CD4-positive, alpha-beta memory T cell (primary cell): ENCODE measurements at places on chromosomes 5 and 9.
A peak's percentile ranks its signal among the peaks of the same experiment; 100 is the strongest.

DNA sequence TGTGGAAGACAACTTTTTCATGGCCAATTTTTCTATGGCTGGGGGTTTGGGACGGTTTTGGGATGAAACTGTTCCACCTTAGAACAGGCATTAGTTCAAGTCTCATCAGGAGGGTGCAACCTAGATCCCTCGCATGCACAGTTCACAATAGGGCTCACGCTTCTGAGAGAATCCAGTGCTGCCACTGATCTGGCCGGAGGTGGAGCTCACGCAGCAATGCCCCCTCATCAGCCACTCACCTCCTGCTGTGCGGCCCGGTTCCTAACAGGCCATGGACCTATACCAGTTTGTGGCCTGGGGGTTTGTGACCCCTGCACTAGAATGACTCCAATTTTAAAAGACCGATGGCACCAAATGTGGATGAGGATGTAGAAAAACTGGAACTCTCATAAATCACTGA lies 127.2 kb upstream of the IER5L start:
- no peaks in the 10 kb centered on the region for H3K27me3 ChIP-seq
- no peak for DNase-seq
- H3K4me1 ChIP-seq = no peaks in the 10 kb centered on the region
- no peak overlapping the region for H3K4me3 ChIP-seq

GRCh38 chr5:115816226-115817081 lies at the start of gene CDO1:
Gene CDO1, minus strand, starts transcription at chr5:115816659. Its CDS starts 262 bp downstream, at chr5:115816397.
- H3K4me1 ChIP-seq = peaks cover 16% of the 10 kb centered on the region
- H3K27ac ChIP-seq = no peak within 1 kb of the TSS
- H3K4me3 ChIP-seq = no peak within 1 kb of the TSS
- peaks cover 32% of the 10 kb centered on the region for H3K27me3 ChIP-seq

DNA sequence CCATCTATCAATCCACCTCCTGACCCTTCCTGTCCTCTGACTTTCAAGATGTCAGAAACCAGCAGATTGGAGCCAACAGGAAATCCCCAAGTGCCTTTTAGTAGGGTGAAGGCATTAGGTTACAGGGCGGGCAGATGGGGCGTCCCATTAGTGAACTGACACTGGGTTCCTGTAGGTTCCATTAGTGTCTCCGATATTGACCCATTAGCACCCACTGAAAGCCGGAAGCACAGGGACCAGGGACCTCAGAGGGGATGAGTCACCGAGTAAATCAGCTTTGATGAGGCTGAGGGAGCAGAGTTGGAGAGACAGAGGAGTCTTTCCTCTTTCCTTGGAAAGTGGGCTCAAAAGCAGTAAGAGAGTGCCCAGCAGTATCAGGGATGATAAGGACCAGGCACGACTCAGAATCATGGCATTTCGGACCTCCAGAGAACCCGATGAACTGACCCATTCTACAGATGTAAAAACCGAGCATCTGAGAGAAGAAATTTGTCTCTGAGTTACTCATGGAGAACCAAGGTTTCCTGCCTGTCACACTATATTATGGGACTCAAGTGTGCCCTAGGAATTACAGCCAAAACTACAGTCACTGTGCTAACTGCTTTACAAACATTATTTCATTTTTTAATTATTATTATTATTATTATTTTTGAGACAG lies 47.2 kb upstream of the FABP6 start:
- H3K36me3 ChIP-seq = no peaks in the 10 kb centered on the region
- no peaks in the 10 kb centered on the region for H3K27me3 ChIP-seq
- H3K27ac ChIP-seq = no peak overlapping the region
- no peaks in the 10 kb centered on the region for H3K4me1 ChIP-seq
- DNase-seq = no peak
- no peak overlapping the region for H3K4me3 ChIP-seq

GRCh38 chr5:115963566-115963965 lies 1.3 kb downstream of the LVRN start:
- no peaks in the 10 kb centered on the region for H3K4me1 ChIP-seq
- no peak overlapping the region for H3K27ac ChIP-seq
- no peak overlapping the region for H3K4me3 ChIP-seq
- no peak for DNase-seq
- no peaks in the 10 kb centered on the region for H3K36me3 ChIP-seq
- H3K27me3 ChIP-seq = peaks cover 19% of the 10 kb centered on the region

GRCh38 chr5:112310746-112311145 lies 108.3 kb downstream of the EPB41L4A start:
- no peaks in the 10 kb centered on the region for H3K27me3 ChIP-seq
- no peaks in the 10 kb centered on the region for H3K4me1 ChIP-seq
- DNase-seq = no peak
- H3K36me3 ChIP-seq = no peaks in the 10 kb centered on the region
- no peak overlapping the region for H3K4me3 ChIP-seq

GRCh38 chr5:148011398-148012137 lies 52.2 kb upstream of the SPINK5 start:
- DNase-seq = no peak
- no peaks in the 10 kb centered on the region for H3K4me1 ChIP-seq
- H3K27me3 ChIP-seq = no peaks in the 10 kb centered on the region
- no peak overlapping the region for H3K4me3 ChIP-seq
- H3K36me3 ChIP-seq = no peaks in the 10 kb centered on the region

GRCh38 chr9:76598981-76599380 lies 140.0 kb downstream of the GCNT1 start:
- H3K4me1 ChIP-seq = no peaks in the 10 kb centered on the region
- no peaks in the 10 kb centered on the region for H3K27me3 ChIP-seq
- no peak overlapping the region for H3K4me3 ChIP-seq

DNA sequence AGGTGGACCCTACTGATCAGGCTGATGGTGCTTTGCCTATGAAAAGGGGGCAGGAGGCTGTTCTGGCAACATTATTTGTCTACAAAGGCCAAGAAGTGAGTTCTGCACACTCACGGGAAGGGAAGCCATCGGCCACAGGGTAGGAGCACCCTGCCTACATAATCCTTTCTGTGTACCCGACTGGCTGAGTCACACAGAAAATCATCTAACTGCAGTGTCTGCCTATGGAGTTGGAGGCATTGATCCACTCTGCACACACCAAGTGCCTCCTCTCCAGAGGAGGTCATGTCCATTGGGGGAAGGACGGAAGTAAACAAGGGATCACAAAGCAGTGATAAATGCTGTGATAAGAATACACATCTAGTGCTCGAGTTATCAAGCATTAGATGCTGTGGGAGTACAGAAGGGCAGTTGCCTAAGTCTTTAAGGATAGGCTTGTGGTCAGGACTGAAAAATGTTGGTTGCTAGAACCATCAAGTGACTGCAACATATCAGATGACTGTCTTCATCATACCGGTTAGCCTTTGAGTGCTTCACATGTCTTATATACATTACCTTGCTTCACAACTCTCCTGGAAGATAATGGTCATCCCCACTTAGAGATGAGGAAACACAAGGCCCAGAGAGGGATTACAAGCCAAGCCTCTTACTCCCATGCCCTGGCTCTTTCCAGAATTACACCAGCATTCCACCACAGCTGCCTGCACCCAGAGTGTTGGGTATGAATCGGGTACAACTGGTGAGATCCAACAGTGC lies 1.3 kb upstream of the SLC2A8 start:
- no peak overlapping the region for H3K27ac ChIP-seq
- H3K4me1 ChIP-seq = peaks cover 19% of the 10 kb centered on the region
- H3K27me3 ChIP-seq = peaks cover 56% of the 10 kb centered on the region

- peaks cover 12% of the 10 kb centered on the region for H3K4me1 ChIP-seq
- no peak for DNase-seq
- no peak overlapping the region for H3K4me3 ChIP-seq
- peaks cover 3% of the 10 kb centered on the region for H3K36me3 ChIP-seq
- H3K27ac ChIP-seq = no peak overlapping the region
Measured at GRCh38 chr9:36163049-36163785, 6.0 kb upstream of the CCIN start.

DNA sequence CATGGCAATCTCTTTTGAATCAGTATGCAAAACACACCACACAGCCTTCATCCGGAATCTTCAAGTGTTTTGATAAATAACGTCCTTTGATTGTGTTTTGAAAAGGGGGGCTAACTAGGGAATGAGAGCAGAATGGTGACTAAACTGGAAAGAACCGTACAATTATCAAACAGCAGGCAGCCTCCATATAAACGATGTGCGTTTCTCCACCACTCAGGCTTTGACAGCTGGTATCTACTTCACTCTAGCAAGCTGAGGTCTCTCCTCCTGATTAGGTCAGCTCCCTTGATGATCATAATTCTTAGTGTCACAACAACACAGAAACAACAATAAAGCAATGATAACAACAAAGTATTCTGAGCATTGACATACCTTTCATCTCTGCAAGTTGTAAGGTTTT lies 465.9 kb downstream of the TUSC1 start:
- H3K27ac ChIP-seq = no peak overlapping the region
- no peak for DNase-seq
- no peaks in the 10 kb centered on the region for H3K36me3 ChIP-seq
- no peaks in the 10 kb centered on the region for H3K4me1 ChIP-seq
- no peak overlapping the region for H3K4me3 ChIP-seq

DNA sequence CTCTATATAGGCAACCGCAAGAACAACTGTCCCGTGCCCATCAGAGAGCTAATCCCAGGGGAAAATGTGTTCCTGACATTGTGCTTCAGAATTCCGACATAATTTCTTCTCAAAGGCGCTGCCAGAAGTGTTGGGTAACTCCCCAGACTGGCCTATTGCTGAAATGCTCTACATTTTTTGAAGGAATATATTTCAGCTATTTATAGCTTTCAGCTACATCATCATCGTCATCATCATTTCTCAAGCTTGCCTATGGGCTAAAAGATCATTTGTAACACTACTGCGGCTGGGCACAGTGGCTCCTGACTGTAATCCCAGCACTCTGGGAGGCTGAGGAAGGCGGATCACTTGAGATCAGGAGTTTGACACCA lies 49.7 kb downstream of the MYO10 start:
- H3K4me1 ChIP-seq = no peaks in the 10 kb centered on the region
- H3K27me3 ChIP-seq = no peaks in the 10 kb centered on the region

DNA sequence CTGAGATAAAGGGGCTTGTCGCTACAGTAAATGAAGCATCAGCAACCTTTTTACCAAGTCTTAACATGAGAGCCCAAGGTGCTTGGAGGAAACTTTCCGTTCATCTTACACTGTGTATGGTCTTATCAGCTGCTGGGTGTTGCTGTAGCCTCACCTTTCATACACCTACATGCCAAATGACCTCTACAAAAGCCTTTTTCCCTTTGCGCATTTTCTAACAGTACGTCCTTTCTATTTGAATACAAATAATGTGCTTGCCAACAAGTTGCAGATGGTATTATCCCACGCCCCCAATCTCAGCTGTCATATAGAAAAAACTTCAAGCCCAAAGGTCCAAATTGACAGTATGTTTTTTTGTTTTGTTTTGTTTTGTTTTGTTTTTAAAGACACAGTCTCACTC lies 96.9 kb downstream of the BNC2 start:
- no peak for DNase-seq
- no peak overlapping the region for H3K27ac ChIP-seq
- H3K27me3 ChIP-seq = no peaks in the 10 kb centered on the region
- no peaks in the 10 kb centered on the region for H3K4me1 ChIP-seq

DNA sequence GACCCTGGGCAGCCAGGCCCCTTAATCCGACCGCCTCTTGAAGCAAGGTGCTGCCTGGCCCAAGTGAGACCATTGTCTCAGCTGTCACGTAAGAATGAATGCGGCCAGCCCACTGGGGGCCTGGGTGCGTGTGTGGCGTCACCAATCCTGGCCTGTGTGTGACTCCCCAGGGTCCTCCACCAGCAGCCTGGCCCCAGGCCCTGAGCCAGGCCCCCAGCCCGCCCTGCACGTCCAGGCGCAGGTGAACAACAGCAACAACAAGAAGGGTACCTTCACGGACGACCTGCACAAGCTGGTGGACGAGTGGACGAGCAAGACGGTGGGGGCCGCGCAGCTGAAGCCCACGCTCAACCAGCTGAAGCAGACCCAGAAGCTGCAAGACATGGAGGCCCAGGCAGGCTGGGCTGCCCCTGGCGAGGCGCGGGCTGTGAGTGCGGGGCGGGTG lies 124.2 kb downstream of the WNK2 start:
- H3K27ac ChIP-seq = no peak overlapping the region
- H3K4me1 ChIP-seq = no peaks in the 10 kb centered on the region
- no peak overlapping the region for H3K4me3 ChIP-seq
- no peaks in the 10 kb centered on the region for H3K36me3 ChIP-seq
- DNase-seq = no peak

GRCh38 chr5:16776611-16777251 lies 159.4 kb downstream of the MYO10 start:
- DNase-seq = no peak
- H3K36me3 ChIP-seq = no peaks in the 10 kb centered on the region
- H3K27me3 ChIP-seq = no peaks in the 10 kb centered on the region
- H3K27ac ChIP-seq = no peak overlapping the region
- no peaks in the 10 kb centered on the region for H3K4me1 ChIP-seq
- H3K4me3 ChIP-seq = no peak overlapping the region

DNA sequence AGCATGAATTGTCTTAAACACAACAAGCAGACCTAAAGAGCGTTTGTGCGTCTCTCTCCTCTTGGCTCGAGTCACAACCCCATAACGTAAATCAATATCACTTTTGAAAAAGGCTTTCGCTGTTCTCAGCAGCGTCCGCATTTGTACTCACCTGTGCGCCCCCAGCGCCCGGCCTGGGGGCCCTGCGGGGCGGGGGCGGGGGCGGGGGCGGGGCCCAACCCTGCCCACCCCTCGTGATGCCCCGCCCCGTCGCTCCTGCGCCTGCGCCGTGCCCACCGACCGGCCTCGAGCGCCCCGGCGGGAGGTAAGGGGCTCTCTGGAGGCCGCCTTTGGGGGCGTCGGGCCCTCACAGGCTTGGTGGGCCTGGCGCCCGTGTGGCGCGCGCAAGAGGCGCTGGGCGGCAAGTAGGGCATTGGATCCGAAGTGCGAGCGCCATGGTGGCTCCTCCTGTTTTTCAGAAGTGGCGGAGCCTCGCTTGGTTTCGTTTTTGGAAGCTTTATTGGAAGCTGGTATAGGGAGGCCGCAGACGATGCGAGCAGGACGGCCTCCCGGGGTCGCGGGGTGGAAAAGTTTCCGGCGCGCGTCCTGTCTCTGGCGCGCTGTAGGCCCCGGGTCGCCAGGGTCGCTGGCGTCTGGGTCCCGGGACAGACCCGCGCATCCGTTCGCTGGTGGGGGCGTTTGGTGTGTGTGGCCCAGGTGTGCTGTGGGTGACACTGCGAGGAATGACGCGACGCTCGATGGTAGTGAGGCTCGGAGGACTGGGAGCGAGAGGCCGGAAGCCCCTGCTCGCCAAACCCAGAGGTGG lies at the start of gene STX17:
STX17 (plus strand) TSS at position 252 of the 805 bp plus-strand sequence. CDS start 8,586 bp downstream, outside the sequence.
- H3K27ac ChIP-seq = peak within 1 kb of the TSS; percentile 96
- H3K4me3 ChIP-seq = peak within 1 kb of the TSS; percentile 26
- H3K36me3 ChIP-seq = no peaks in the 10 kb centered on the region
- DNase-seq = peak; percentile 90
- peaks cover 26% of the 10 kb centered on the region for H3K4me1 ChIP-seq

- H3K27me3 ChIP-seq = no peaks in the 10 kb centered on the region
- H3K4me3 ChIP-seq = no peak overlapping the region
- H3K36me3 ChIP-seq = no peaks in the 10 kb centered on the region
- no peak for DNase-seq
- no peak overlapping the region for H3K27ac ChIP-seq
Measured at GRCh38 chr9:16043756-16044578, 491.1 kb downstream of the CCDC171 start.

DNA sequence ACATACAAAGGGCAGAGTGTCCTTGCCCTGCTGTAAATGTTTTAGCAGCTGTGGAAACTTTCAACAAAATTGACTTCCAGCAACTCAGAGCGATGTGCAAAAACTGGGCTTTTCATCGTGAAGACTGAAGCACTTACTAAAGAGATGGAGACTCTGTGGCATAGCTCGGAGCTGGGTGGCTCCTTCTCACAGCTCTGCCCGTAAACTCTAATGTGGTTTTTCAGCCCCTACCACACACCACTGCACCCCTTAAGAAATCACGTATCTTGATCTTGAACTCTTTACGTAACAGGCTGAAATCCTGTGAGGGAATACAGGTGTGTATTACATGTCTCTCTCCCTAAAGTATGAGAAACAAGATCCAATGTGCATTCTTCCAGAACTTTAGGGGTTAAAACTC lies 124.4 kb downstream of the MEF2C start:
- H3K27ac ChIP-seq = no peak overlapping the region
- H3K4me1 ChIP-seq = no peaks in the 10 kb centered on the region
- no peaks in the 10 kb centered on the region for H3K27me3 ChIP-seq
- no peak for DNase-seq
